ENCODE measurements at places on chromosomes 2 and 18. TPM values are rescaled to one million over a fixed set of nuclear protein-coding genes. Genes with fewer than 3 reads are reported as not detected.
A peak's percentile ranks its signal among the peaks of the same experiment; 100 is the strongest.

DNA sequence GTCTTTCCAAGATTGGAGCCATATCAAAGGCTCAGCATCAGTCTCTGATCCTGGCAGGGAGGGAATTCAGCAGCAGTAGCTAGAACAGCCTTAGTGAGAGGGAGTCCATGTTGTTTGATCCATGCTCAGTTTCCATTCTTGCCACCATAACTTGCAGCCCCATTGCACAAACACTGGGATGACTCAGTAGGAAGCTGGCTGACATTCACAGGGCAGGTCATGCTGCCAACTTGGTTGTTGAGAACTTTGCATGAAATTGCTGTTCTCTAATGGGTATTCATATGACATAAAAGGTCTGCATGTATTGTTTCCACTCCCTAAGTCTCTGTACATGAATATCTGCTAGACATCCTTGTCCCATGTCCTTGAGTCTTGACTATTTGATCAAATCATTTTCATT is 29.9 kb upstream of the STAT4 start:
- DNase-seq = no peak

GRCh38 chr18:10205151-10205550 is 249.3 kb upstream of the APCDD1 start:
- no peak for DNase-seq

GRCh38 chr2:71512386-71512785 is 59.0 kb downstream of the DYSF start:
- peak; percentile 7 for DNase-seq

DNA sequence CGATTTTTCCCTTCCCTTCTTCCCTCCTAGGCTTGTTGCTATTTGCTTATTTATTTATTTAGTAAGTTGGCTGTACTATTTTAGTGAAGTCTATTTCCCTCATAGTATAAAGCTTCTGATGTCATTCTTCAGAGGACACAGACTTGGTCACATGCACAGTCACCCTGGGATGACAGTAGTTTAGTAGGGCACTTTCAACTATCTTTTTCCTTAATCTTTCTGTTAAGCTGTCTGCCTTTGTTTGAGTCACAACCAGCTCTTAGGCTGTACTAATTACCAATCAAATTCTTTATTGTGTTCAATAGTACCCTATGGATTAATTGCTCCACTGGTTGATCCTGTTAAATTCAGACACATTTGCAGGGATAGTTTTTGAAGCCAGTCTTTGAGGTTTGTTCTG is 26.9 kb upstream of the RAB31 start:
- DNase-seq = no peak

DNA sequence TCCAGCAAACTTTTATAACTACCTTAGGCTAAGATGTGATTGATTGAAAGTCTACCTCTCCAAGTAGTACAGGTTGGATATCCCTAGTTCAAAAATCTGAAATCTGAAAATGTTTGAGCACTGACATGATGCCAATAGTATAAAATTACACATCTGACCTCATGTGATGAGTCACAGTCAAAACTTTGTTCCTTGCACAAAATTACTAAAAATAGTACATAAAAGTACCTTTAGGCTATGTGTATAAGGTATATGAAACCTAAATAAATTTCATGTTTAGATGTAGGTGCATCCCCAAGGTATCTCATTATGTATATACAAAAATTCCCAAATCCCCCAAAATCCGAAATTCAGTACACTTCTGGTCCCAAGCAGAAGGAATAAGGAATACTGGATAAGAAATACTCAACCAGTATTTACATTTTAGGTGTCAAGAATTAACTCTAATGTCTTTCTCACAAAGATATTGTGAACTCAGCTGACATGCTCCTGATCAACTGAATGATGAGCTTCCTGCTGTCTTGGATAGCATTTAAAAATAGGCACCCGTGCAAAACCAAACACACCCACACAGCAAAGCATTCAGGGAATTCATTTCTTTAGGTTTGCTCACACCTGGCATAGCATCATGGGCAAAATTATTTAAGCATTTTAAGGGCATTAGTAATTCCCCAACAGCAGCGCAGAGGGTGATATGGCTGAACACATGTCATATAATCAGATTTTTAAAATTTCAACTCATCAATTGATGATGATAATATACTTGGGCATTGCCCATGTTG is 497.4 kb upstream of the MEIS1 start:
- DNase-seq = no peak

LGALSL gene
- 0.31 TPM for total RNA-seq

MAP3K20 gene
- 0.36 TPM for total RNA-seq

SYT4 gene
- 0.31 TPM for total RNA-seq

DLGAP1 gene
- total RNA-seq = 0.31 TPM
